Stimulated activated CD4-positive, alpha-beta T cell treated with anti-CD3 and anti-CD28 coated beads, Interleukin-12 subunit alpha, Interleukin-12 subunit beta, amount 100 ng/mL, for 4 hours (primary cell): ENCODE measurements at places on chromosomes 12 and 14.

DNA sequence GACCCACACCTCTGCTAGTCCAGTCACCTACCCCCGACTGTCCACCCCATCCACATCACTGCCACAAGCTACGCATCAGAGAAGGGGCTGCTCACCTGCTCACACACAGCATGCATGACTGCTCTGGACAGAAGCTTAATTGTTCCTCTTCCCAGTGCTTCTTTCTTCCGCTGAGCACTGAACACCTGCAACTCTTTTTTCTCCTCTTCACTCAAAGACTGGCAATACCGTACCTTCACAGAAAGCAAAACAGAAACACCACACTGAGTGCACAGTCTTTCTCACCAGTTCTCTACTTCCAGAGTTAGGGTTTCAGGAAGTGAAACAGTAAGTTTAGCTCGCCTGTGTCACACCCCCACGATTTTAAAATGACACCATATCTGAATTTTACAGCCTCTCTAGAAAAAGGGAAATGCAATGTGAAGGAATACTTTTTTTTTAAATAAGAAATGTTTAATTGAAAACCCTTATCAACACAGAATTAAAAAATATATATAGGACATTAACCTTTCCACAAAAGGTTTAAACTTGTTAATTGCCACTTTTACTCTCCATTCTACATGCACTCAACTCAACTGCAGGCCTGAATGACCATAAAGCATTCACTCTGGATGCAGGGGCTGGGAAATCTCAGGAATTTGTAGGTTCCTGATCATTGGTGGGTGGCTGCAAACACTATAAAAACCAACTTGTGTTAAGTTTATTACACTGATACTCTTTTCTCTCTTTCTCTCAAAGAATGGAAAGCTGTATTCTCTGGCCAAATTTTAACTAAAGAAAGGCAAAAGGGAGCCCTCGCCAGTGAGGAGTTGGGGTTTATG is 120.0 kb downstream of the PRICKLE1 start:
- no peak for DNase-seq

DNA sequence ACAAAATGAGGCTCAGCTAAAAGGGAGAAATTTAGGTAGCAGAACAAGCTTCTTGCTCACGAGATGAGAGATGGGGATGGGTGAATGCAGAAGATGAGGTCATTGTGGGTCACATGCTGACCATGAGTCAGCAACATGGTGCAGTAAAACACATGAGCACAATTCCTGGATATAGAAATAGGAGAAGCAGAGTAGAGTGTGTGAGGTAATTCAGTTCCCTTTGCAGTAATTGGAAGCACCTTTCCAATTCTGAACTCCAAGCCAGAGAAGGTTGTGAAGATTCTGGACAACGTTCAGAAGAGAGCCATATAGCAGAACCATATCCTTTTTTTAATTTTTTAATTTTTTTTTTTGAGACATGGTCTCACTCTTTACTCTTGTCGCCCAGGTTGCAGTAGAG is 62.0 kb upstream of the LMNTD1 start:
- DNase-seq = no peak

DNA sequence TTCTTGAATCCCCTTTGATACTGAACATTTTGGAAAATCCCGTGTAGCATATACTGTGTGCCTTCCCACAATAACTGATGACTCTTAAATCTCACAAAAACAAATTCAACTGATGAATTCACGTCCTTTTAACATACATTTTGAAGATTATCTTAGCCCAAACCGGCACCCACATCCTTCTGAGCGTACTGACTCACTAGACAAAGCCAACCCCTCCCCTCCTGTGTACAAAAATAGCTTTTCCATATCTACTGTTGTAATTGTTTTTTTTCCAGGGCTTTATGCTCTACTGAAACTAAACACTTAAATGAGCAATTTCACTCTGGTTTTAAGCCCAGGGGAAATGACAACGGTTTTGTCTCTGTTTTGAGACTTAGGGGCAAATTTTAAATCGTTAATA is 109.4 kb upstream of the ATF7IP start:
- no peak for DNase-seq

DNA sequence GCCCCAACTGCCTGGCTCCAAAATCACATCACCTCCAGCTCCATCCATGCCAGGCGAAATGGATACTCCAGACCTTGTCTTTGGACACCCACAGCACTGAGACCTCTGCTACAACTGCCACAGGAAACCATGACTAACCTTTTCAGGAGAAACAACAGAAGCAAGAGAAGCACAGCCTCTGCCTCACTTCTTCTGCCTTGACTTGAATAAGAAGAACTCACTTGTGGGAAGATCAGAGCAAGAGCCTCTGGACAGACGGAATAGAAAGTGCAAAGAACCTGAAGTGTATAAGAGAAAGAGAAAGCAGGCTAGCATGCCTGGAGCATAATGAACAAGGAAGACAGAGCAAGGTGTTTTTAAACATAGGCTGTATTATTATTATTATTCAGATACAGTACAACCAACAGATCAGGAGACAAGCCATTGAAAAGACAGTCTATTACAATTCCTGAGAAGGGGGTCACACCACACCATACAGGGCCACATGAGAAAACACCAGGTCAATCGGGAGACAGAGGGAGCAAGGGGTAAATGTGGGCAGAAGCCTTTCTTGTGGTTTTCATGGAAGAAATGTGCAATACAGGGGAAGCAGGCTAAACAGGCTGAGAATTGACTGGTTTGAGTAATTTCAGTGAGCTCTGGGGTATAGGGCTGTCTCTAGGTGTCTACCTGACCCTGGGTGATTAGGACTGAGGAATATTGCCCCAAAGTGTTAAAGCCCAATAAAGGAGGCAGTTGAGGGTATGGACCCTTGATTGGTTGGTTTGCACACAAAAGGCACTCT is 7.4 kb upstream of the OR10P1 start:
- DNase-seq = no peak

GRCh38 chr14:102822311-102822863 is 45.1 kb downstream of the TRAF3 start:
- DNase-seq = peak; percentile 43

DNA sequence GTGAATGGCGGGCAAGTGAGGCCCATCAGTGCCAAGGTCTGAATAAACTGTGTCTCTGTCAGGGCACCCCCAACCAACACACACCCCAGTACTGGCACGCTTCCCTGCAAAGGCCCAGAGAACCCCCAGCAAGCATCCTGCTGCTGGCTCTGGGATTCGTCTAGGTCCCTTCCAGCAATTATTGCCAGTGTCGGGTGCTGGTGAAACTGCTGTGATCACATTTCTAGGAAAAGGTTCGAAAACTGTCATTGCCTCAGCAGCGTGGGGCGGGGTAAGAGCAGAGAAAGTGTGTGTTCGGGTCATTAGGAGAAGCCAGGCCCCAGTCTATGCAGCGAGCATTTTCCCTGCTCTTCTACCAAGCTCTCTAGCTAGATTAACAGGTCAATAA is 2.5 kb downstream of the FAM222A start:
- no peak for DNase-seq
